Aorta (tissue), 5 donors: ENCODE measurements at places on chromosomes 5 and 9. TPM values are rescaled to one million over a fixed set of nuclear protein-coding genes. Genes with fewer than 3 reads are reported as not detected.

Gene KCNMB1
- polyA plus RNA-seq, result 42.8 TPM

Gene DNLZ
- polyA plus RNA-seq, result 14.4 TPM

Gene TLX3
- not detected for polyA plus RNA-seq

Gene IFNB1
- not detected for polyA plus RNA-seq

Gene RNF180
- 10.2 TPM for polyA plus RNA-seq

GRCh38 chr9:106846857-106847256, 16.1 kb upstream of the ZNF462 start:
- DNase-seq, result no peak
- H3K36me3 ChIP-seq, result no peaks in the 10 kb centered on the region
- no peak overlapping the region for H3K27ac ChIP-seq
- H3K27me3 ChIP-seq, result no peaks in the 10 kb centered on the region

GRCh38 chr9:133823189-133824105, 85.3 kb upstream of the SARDH start:
- no peak overlapping the region for H3K4me3 ChIP-seq
- no peaks in the 10 kb centered on the region for H3K27me3 ChIP-seq
- no peak for DNase-seq
- no peak overlapping the region for H3K27ac ChIP-seq

DNA sequence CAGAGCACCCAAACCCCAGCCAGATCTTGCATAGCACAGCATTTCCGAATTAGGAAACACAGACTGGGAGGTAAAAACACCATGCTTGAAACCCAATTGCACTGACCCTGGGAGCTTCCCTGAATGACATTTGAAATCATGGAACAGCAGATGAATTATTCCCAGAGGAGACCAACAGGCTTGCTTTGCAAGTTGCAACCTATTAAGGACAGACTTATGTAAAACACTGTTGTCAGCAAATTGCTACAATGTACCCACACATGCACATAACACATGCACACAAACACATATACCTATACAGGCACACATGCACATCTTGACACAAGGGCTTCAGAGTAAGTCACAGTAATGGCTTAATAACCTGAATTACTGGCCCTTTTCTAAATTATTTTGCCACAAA, 984.8 kb downstream of the DNAH5 start:
- H3K4me3 ChIP-seq, result no peak overlapping the region
- H3K36me3 ChIP-seq, result no peaks in the 10 kb centered on the region
- H3K27me3 ChIP-seq, result no peaks in the 10 kb centered on the region

DNA sequence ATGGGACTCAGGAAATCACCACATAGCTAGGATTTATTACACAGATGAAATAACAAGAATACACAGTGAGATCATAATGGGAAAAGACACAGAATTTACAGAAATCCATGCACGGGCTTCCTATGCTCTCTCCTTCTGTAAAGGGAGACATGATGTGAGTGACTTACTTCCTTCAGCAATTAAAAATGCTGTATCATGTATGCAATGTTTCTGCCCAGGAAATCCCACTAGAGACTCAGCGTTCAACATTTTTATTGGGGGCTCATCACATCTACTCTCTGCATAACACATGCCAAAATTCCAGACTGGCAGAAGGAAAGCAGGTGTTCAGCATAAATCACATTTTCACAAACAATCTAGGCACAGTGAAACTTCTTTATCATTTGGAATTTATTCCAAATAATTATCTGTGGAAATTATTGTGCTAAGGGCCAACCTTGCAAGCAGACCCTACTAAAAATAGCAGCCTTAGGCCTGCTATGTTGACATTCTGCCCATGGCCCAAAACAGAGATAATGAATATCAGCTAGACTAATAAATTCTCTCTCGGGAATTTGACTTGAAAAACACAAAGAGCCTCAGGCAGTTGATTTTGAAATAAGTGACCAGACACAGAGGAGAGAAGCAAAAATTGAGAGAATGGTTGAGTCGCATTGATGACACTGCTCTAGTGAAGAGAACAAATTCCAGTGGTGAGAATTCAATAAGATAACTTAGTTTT, 31.4 kb upstream of the SELENOP start:
- no peaks in the 10 kb centered on the region for H3K36me3 ChIP-seq
- H3K27ac ChIP-seq, result no peak overlapping the region
- no peak overlapping the region for H3K4me3 ChIP-seq
- H3K27me3 ChIP-seq, result no peaks in the 10 kb centered on the region

DNA sequence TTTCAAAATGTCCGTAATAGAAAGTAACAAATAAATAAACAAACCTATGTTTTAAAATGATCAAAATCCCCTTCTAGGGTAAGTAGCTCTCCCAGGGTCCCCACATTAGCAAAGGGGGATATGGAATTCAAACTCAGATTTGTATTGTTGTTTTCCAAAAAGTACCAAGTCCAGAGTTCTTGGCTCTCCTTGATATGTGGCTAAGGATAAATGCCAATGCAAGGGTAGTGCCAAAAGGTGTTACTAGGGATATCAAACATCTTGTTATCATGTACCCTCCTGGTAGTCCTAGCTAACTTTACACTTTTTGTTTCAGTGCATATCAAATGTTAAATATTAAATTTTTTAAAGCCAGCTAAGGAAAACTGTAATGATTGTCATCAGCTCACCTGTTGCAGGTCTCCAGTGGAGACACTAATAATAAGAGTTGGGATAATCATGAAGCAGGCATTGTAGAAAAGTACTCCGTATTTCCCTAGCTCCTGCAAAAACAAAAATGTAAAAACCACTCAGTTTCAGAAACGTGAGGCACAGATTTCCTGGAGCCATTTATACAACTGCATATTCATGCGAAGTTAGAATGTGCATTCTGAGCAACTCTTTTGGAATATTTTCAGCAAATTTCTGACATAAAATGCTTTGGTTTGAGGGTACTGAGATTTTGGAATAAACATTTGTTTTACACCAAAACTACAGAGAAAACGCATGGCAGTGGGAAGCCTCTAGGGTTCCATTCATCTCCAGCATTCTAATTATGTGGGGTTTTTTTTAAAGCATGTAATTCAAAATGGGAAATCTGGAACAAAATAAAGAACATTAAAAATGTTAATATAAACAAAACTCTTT, 39.8 kb downstream of the SLC35D2 start:
- H3K27ac ChIP-seq, result no peak overlapping the region
- no peaks in the 10 kb centered on the region for H3K4me1 ChIP-seq
- no peak overlapping the region for H3K4me3 ChIP-seq
- H3K36me3 ChIP-seq, result no peaks in the 10 kb centered on the region
- H3K27me3 ChIP-seq, result no peaks in the 10 kb centered on the region
- DNase-seq, result no peak
